Thymus (tissue), 14 donors: ENCODE measurements at places on chromosomes 2 and 18. TPM values are rescaled to one million over a fixed set of nuclear protein-coding genes. Genes with fewer than 3 reads are reported as not detected.

DNA sequence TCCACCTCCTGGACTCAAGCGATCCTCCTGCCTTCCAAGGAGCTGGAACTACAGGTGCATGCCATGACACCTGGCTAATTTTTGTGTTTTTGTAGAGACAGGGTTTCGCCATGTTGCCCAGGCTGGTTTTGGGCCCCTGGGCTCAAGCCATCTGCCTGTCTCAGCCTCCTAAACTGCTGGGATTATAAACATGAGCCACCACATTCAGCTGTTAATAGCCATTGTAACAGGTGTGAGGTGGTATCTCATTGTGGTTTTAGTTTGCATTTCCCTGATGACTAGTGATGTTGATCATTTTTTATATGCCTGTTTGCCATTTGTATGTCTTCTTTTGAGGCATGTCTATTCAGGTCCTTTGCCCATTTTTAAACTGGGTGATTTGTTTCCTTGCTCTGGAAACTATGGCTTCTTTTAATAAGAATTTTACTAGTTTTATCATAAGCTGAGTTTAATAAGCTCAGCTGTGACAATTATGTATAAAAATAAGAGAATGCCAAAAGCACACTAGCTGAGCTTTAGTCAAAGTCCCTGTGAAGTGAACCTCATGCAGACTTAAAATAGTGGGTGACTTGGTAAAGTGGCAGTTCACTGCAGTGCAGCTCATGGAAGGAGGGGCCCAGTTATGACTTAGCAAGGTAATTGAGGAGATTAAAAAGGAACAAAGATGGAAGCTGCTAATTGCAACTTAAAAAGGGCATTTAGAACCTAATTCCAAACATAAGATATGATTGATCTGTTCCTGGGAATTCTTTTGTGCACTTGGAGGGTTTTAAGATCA lies 465.1 kb downstream of the TGIF1 start:
- no peak overlapping the region for H3K4me3 ChIP-seq
- DNase-seq: peak; percentile 21
- no peaks in the 10 kb centered on the region for H3K27me3 ChIP-seq
- no peak overlapping the region for H3K27ac ChIP-seq

GRCh38 chr2:212170382-212170781 lies 368.2 kb downstream of the ERBB4 start:
- no peak for DNase-seq
- no peaks in the 10 kb centered on the region for H3K27me3 ChIP-seq

DNA sequence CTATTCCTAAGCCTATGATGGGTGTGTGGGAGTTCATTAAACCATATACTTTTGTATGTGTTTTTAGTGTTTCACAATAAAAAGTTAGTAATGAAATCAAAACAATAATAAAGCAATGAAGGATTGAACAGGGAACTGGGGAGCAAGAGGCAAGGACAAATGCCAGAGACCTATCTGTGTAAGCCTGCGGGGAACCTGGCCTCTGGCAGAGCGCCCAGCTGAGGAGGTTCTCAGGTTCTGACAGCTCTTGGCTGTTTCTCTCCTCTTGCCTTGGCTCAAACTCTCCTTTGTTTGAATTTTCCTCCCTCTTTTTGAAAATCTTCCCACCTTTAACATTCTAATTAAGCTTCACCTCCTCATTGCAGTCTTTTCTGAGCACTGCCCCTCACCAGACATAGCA lies 200.0 kb upstream of the NCKAP5 start:
- DNase-seq: no peak
- H3K27me3 ChIP-seq: no peaks in the 10 kb centered on the region
- H3K4me1 ChIP-seq: no peaks in the 10 kb centered on the region
- H3K27ac ChIP-seq: no peak overlapping the region

DNA sequence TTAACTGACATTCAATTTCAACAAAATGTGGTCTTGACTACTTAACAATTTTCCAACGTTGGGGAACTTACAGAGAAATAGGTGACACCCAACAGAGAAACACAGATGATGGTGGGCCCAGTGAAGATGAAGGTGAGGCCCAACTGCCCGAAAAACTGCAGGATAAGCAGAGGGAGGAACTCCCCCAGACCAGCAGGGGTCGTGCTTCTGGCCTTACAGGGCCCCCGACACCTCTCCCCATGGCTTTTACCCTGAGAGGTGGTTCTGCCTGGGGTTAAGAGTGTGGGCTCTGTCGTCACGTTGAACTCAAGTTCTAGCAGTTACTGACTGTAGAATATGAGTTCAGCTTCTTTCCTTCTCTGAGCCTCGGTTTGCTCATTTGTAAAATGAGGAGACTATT lies 119.5 kb upstream of the SMIM21 start:
- no peaks in the 10 kb centered on the region for H3K27me3 ChIP-seq
- H3K27ac ChIP-seq: no peak overlapping the region
- no peak for DNase-seq
- no peak overlapping the region for H3K4me3 ChIP-seq

DNA sequence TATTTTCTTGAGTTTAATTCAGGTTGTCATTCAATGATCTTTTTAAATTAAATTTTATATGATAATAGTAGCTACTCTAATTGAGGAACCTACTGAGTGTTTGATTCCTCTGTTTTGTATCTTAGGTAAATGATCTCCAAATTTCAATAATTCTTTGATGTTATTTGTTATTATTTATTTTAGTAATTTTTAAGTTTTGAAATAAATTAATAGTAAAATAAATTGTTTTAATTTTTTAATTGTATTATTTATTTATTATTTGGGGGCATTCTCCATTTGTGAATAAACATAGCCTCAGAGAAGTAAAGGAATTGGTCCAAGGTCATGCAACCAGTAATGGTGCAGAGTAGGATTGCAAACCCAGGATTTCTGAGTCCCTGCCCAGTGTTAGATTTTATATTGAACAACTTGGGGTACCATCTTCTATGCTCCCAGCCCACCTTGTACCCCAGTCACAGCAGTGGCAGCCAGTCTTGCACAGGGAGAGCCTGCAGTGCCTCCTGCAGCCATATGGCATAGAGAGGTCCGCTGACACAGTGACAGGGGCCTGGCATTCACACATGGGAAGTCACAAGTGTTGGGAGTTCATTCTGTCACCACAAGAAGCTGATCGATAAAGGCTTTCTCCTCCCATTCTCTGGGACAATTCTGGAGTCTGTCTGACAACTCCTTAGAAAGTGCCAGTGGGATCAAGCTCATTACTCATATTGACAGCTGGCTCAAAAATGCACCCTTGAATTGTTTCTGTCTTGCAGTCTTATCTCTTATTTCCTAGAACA lies 110.0 kb upstream of the ETAA1 start:
- no peak overlapping the region for H3K4me3 ChIP-seq
- H3K4me1 ChIP-seq: no peaks in the 10 kb centered on the region
- H3K27me3 ChIP-seq: no peaks in the 10 kb centered on the region

DNA sequence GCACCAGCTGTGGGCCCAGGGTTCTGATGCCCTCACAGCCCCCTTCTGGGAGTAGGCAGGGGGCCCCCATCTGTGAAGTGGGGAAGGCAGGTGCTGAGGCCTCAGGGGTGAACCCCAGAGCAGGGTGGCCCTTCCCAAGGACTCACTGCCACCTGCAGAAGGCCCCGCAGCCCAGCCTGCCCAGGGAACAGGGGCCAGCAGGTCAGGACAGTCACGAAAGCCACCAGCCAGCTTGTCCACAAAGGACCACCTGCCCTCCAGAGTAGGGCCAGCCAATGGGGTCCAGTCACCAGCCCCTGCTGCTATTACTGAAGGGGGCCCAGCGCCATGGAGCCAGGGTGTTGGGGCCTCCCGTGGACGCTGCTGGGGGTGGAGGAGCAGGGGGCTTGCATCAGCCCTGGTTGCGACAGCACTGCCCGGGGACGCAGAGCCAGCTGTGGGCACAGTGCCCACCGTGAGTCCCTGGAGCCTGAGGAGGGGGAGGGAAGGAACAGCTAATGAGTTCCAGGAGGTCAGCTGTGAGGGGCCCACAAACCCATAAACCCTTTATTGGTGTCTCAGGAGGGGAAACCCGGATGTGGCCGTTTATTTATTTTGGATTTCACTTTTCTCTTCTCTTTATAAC lies 11.5 kb upstream of the SNED1 start:
- peaks cover 3% of the 10 kb centered on the region for H3K4me1 ChIP-seq
- H3K27ac ChIP-seq: no peak overlapping the region
- peaks cover 9% of the 10 kb centered on the region for H3K27me3 ChIP-seq
- H3K36me3 ChIP-seq: no peaks in the 10 kb centered on the region

GRCh38 chr18:63949068-63949737 lies at the start of gene HMSD:
HMSD (plus strand) TSS chr18:63949301; CDS start chr18:63953456, 4,155 bp downstream.
- no peaks in the 10 kb centered on the region for H3K4me1 ChIP-seq
- no peaks in the 10 kb centered on the region for H3K27me3 ChIP-seq
- H3K36me3 ChIP-seq: no peaks in the 10 kb centered on the region
- no peak for DNase-seq
- H3K4me3 ChIP-seq: no peak within 1 kb of the TSS
- H3K27ac ChIP-seq: no peak within 1 kb of the TSS

- no peaks in the 10 kb centered on the region for H3K27me3 ChIP-seq
- H3K36me3 ChIP-seq: no peaks in the 10 kb centered on the region
- H3K4me3 ChIP-seq: no peak overlapping the region
- H3K27ac ChIP-seq: no peak overlapping the region
Observed at GRCh38 chr2:86295066-86295465, 42.4 kb downstream of the REEP1 start.

Gene SCN7A
- 10.2 TPM for total RNA-seq
